A549 (cell line): ENCODE measurements at places on chromosomes 5 and 9. TPM values are rescaled to one million over a fixed set of nuclear protein-coding genes. Genes with fewer than 3 reads are reported as not detected.

- no peak for DNase-seq
Measured at GRCh38 chr5:78691084-78691960, 42.8 kb upstream of the LHFPL2 start.

DNA sequence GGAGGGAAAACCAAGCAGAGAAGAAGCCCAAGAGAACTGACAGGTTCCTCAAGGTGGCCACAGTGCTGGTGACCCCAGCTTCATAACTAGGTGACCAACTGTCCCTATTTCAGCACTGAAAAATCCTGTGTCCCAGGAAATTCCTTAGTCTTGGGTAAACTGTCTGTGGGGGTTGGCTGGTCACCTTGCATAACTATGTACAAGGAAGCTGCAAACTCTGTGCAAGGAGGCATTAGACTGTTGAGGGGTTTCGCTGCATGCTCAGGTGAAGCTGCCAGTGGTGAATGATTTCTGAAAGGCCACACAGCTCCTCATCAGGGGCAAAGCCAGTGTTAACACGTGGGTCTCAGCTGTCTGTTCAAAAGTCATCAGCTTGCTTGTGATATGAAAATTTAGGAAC, 36.9 kb downstream of the PCSK5 start:
- DNase-seq, result no peak

GRCh38 chr9:136323371-136323789, 4.0 kb upstream of the GPSM1 start:
- no peak for DNase-seq

- DNase-seq, result no peak
Measured at GRCh38 chr5:32311404-32312196, 1.1 kb downstream of the MTMR12 start.

DNA sequence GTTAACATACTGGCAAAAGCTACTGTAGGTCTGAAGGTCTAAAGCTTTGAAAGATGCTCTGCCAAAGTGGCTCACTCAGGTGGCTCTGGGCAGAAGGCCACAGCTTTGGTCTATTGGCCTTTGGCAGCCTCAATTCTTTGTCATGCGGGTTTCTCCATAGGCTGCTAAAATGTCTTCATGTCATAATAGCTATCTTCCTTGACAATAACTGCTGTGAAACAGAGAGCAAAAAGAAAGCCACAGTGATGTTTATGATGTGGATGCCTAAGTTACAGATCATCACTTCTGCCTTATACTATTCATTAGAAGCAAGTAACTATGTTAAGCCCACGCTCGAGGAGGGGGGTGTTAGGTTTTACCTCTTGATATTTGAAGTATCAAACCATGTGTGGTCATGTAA, 906.1 kb upstream of the CDH9 start:
- no peak for DNase-seq

GRCh38 chr9:22084336-22085035, 75.4 kb upstream of the CDKN2B start:
- no peak for DNase-seq

DNA sequence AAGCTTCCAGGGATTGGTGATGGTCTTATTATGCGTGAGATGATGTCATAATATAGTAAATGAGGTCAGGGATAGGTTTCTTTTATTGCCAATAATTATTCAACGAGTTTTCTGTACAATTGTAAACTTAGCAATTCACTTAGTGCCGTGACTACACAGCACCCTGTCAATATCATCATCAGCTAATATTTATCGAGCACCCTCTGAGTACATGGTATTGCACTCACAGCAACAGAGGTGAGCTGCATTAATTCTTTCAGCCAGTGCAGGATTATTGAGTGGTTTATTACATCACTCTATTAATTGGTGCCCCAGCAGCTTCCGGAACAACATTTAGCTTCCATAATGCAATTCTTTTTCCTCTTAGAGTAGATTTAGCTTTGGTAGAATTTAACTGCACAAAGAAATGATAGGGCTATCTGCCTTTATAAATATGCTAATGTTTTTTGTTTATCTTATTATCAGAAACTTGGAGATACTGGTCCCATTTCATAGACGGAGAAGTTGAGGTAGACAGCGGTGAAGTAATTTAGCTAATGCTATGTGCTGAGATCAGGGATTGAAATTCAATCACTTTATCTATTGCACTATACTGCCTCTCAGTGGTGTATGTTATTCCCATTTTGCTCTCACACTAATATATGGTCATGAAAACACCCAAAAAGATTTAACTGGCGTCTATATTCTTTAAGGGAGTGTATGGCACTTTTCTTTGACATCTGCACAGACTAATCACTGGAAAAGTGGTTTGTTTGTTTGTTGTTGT, 726.1 kb upstream of the WWC1 start:
- DNase-seq, result peak; percentile 20

- DNase-seq, result no peak
Measured at GRCh38 chr5:72252574-72253155, 67.4 kb downstream of the MRPS27 start.

GRCh38 chr5:51380603-51381207, 2.5 kb upstream of the ISL1 start:
- no peak for DNase-seq

GRCh38 chr5:121668635-121669034, 183.0 kb upstream of the FTMT start:
- no peak for DNase-seq

GRCh38 chr5:5854087-5854486, 431.6 kb downstream of the ICE1 start:
- no peak for DNase-seq

- no peak for DNase-seq
Measured at GRCh38 chr9:127087411-127087810, 35.0 kb downstream of the ANGPTL2 start.

- DNase-seq, result no peak
Measured at GRCh38 chr5:174559141-174559540, 165.2 kb upstream of the MSX2 start.

DNA sequence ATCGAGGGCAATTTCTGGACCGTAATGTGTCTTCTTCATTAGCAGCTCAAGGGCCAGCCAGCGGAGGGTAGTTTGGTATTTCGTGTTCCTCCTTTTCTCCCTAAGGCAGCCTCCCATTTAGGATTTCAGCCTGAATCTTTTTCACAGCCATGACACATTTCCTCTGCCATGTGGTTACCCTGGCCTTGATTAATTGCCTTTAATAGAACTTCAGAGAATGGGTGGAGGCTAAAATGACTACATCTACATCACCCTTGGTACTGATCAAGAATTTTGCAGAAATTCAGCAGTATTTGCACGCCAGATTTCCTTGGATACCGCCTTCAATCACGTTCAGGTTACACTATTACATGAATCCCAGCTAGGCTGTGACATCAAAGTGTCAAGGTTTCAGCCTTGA, 58.0 kb downstream of the ADAMTS16 start:
- no peak for DNase-seq

FGD3 gene
- 0.18 to 0.26 TPM (median 0.24 TPM) in 3 replicates for polyA plus RNA-seq

PLAC8L1 gene
- 0.34 to 0.84 TPM (median 0.41 TPM) in 3 replicates for polyA plus RNA-seq

IL5 gene
- polyA plus RNA-seq, result not detected in 3 replicates

TMEM174 gene
- polyA plus RNA-seq, result not detected in 3 replicates

SPAAR gene
- not detected in 3 replicates for polyA plus RNA-seq

OR1Q1 gene
- polyA plus RNA-seq, result 0.10 to 0.11 TPM in 2 of 3 replicates, not detected in the other

CTSV gene
- 13.2 to 14.9 TPM (median 14.1 TPM) in 3 replicates for polyA plus RNA-seq

TRPM3 gene
- not detected in 3 replicates for polyA plus RNA-seq
